Activated effector memory CD4-positive, alpha-beta T cell treated with Interleukin-2 at 50 U/mL for 16 hours (primary cell): ENCODE measurements at places on chromosomes 11 and 22.

DNA sequence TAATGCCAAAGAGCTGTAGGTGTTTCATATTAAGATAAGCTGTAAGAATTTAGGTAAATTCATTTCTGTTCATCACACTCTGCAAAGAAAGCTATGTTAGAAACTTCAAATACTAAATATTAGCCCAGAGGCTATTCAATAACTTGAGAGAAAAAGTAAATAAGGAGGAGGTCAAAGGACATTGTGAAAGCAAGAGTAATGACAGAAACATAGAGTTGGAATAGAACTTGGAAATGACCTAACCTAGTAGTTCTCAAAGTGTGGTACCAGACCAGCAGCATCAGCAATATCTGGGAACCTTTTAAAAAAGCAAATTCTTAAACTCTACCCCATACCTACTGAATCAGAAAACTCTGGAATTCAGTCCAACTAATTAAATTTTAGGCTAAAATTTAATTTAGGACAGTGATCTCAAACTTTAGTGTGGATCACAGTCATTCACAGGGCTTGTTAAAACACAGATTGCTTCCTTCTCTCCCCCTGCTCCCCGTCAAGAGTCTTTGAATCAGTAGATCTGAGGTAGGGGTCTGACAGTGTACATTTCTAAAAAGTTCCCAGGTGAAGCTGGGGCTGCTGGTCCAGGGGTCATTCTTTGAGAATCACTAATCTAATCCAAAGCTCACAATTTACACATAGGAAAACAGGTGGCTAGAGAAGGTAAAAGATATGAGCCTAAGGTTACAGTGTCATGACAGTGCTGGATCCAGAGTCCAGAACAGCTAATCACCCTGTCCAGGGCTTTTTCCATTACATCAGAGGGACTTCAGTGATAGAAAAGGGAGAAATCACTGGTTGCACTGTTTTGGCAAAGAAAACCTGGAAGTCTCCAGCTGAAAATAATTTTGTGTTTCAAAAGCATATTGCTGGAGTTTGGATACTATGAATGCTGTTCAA, 241.1 kb downstream of the SOX6 start:
- no peak for DNase-seq

DNA sequence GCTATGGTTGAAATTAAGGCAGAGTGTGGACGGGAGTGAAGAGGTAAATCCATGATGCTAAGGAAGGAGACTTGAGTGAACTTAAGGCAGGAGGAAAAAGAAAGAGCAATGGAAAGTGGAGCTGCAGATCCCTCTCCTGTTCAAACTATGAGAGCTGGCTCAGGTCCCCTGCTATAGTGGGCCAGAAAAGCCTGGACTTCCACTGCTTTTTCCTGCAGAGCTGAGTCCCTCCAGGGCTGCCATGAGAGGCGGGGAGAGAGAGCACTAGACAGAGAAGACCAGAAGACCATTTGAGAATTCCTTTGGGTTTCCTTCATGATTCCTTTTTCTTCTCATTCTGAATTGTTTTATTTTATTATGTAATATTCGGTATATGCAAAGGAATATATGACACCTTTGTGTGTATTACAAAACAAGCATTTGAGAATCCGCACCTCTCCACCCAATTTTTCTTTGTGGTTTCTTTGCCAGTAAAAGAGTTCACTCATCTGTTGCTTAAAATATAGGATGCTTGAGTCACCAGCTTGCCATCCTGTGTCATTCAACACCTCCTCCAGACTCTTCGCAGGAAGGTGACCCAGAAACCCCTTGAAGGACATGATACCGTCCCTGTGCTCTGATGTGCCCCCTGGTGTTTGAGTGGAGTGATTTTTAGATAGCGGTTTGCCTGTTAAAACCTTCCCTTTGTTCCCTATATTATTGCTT, 24.4 kb downstream of the SREBF2 start:
- DNase-seq = peak; percentile 43

- DNase-seq = no peak
Observed at GRCh38 chr11:17799147-17799546, 64.6 kb downstream of the KCNC1 start.

- DNase-seq = no peak
Observed at GRCh38 chr11:65429724-65430405, 7.3 kb downstream of the NEAT1 start.

- no peak for DNase-seq
Observed at GRCh38 chr11:23519194-23519593, 658.9 kb upstream of the CCDC179 start.

GRCh38 chr22:19962909-19963806, 21.5 kb upstream of the TXNRD2 start:
- DNase-seq = no peak

DNA sequence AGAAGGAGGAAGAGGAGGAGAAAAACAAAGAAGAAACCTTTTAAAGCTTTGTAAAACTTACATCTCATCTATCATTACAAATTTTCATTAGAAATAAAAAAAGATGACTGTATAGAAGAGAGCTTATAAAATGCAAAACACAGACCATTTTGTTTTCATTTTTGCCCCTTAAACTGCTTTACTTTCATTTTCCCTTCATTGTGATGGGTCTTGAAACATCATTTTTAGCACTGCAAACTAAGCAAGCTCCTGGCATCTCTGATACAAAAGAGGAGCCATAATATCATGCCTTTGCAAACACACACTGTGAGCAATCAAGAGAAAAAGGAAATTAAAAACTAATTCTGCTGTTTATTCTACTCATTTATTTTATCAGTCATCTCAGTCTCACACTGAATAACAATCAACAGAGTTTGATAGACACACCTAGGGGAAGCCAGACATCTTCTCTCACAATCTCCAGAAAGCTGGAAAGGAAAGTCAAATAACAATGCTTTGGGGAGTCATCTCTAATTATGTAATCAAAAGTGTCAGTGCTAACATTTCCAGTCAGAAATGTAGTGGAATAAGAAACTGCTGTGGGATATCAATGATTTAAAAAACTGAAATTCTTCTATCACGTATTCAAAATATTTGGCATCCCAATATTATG, 467.7 kb upstream of the FAT3 start:
- no peak for DNase-seq

GRCh38 chr11:24934733-24935439, 438.0 kb downstream of the LUZP2 start:
- DNase-seq = no peak

- no peak for DNase-seq
Observed at GRCh38 chr11:61034111-61034510, 62.6 kb downstream of the CD6 start.

GRCh38 chr11:81444297-81444696, 1289.4 kb downstream of the FAM181B start:
- DNase-seq = no peak

- no peak for DNase-seq
Observed at GRCh38 chr22:28514321-28514821, 165.3 kb downstream of the TTC28 start.

DNA sequence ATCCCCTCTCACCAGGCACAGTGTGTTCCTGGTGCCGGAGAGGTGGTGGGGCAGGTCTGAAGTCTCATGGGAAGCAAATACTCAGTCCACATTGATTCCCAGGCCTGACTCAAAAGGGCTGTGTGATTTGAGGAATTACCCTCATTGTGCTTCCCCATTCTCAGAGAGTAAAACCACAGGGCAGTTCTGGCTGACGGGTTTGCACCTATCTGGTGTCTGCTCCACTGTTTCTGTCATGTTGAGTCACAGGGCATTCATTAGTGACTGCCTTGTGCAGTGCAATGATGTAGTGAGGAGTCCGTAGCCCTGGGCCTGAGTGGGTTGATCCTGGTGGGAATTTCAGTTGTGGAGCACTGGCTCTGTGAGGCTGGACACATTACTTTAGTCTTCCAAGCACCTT, 85.2 kb upstream of the ARHGAP20 start:
- DNase-seq = no peak

DNA sequence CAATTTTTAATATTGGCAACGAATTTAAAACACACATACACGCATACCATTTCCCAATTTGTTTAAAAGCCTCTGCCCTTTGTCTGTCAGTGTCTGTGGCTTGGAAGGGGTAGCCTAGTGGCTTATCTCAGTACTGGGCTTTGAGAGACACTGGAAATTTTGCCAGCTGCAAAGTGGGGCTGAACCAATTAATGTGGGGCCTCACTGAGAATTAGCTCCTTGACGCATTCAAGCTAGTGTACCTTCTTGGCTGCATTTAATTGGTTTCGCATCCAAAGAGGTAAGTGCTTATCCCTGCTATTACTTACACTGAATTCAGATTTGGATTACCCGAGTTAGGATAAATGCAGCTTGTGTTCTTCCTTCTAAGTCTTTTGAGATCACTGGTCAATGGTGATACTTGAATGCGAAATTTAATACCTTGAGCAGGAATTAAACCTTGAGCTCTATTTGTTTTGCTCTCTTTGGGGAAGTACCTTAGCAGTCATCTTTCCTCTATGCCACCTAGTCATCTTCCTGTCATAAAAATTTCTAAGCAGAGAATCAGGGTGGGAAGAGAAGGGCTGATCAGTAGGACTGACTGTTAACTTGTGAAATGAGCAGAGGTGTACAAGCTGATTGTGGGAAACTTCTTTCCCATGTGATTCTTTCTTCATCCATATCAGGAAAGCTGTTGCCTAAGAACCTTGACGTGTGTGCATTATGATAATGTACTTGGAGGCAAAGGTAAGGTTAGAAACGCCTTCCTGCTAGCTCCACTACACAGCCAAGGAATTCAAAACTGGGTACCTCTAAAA, 187.7 kb upstream of the E2F8 start:
- DNase-seq = no peak

GRCh38 chr11:131824771-131825170, 454.4 kb downstream of the NTM start:
- DNase-seq = no peak

DNA sequence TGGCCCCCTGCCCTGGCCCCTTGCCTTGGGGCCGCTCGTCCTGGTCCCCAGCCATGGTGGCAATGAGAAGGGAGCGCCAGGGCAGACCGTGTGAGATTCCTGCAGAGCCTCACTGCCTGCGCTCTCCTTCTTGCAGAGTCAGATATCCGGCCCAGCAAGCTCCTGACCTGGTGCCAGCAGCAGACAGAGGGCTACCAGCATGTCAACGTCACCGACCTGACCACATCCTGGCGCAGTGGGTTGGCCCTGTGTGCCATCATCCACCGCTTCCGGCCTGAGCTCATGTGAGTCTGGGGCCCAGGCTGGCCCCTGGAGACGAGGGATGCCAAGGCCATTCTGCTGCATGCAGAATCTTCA, 114.1 kb downstream of the MICAL2 start:
- DNase-seq = peak; percentile 88

DNA sequence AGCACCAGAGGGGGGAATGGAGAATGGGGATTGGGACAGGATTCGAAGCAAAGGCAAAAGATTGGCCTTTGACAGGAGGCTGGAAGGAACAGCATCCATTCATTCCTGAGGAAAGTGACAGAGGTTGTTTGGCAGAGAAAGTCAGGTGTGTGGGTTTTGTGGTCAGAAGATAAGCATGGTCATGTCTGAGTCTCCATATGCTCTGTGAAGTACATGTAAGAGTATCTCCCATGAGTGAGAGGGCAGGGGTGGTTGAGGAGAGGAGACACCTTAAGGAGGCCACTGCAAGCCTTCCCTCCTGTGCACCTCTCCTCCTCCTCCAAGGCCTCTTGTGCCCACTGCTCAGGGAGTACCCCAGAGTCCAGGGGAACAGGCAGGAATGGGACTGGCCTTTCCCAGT, 1.9 kb upstream of the NLRP10 start:
- no peak for DNase-seq

GRCh38 chr11:113994077-113994954, 19.4 kb downstream of the HTR3A start:
- DNase-seq = peak; percentile 12

GRCh38 chr11:35655856-35656255, 6.7 kb upstream of the TRIM44 start:
- no peak for DNase-seq

- DNase-seq = peak; percentile 44
Observed at GRCh38 chr11:118939953-118940598, 14.3 kb upstream of the BCL9L start.

DNA sequence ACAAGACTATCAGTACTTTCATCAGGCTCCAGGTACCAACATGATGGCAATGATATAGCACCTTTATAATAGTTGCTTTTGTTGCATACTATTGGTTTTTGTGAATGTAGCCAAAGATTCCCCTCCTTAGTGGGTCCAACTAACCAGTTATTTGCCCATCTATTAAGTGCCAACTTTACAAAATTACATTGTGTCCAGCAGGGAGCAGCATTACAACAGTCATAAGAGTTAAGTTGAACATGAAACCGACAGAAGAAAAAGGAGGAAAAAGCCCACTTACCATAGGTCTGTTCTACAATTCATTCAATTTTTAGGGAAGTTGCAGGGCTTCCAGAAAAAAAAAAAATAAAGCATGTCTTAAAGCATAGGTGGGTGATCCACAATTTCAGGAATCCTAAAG, 21.6 kb downstream of the IMMP1L start:
- no peak for DNase-seq

GRCh38 chr11:17277024-17277584, 565 bp downstream of the NUCB2 start:
- DNase-seq = peak; percentile 18

DNA sequence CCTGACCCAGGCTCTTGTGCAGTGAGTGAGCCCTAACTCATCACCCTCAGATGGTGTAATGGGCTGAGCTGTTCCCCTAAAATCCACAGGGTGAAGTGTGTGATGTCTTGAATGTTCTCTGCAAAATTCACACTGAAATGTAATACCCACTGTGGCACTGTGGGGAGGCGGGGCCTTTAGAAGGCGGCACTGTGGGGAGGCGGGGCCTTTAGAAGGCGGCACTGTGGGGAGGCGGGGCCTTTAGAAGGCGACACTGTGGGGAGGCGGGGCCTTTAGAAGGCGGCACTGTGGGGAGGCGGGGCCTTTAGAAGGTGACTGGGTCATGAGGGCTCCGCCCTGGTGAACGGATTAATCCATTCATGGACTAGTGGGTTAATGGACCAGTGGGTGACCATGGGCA, 33.0 kb downstream of the CHID1 start:
- no peak for DNase-seq

DNA sequence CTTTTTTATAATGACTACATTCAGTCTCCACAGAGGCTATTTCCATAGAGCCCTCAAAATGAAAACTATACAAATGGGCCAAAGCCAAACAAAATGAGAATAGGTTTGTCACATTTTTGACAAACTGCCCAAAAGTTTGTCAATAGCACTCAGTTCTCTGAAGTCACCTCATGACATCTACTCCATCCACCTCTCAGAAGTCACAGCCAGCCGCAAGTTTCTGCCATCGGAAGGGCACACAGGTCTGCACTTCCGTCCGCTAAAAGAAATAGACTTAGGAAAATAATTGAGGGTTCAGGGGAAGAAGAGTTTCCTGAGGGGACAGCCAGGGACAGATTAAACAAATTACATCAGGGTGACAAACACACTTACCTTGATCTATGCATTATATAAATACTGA, 55.4 kb upstream of the JAM3 start:
- no peak for DNase-seq

GRCh38 chr11:27281740-27282590, 81.0 kb downstream of the CCDC34 start:
- no peak for DNase-seq

GRCh38 chr11:75325713-75326438, 25.6 kb downstream of the ARRB1 start:
- no peak for DNase-seq
